Right ventricle myocardium superior (tissue), 1 donor: ENCODE measurements at places on chromosomes 1 and 21. TPM values are rescaled to one million over a fixed set of nuclear protein-coding genes. Genes with fewer than 3 reads are reported as not detected.

DNA sequence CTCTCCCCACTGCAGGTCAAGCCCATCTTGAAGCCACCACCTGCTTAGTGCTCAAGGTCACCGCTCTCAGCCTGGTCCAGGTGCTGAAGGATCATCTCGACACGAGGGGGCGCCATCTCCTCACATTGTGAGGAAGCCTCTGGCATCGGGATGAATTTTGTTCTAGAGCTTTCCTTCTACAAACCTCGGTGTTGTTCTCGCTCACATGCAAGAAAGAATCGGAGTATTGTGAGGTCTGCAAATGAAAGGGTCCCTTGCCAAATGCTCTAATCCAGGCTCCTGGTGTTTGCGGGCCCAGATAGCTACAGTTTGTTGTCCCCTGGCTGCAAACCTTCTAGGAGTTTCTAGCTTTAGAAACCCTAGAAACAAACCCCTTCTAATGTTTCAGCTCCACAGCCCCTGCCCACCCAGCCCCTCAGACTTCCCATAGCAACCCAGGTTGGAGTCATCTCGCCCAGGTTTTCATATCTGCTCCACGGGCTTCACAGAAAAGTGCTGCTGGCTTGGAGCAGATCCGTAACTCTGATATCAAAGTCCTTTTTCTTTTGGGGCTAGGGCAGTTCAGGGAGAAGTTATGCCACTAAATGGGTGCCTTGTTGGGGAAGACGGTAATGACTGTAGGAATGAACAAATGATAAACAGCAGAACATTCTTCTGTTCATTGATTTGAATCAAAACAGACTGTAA is 8.6 kb upstream of the ATP5PO start:
- peak; percentile 92 for DNase-seq

GRCh38 chr1:119108988-119109387 is 31.5 kb downstream of the WARS2 start:
- no peak for DNase-seq

DNA sequence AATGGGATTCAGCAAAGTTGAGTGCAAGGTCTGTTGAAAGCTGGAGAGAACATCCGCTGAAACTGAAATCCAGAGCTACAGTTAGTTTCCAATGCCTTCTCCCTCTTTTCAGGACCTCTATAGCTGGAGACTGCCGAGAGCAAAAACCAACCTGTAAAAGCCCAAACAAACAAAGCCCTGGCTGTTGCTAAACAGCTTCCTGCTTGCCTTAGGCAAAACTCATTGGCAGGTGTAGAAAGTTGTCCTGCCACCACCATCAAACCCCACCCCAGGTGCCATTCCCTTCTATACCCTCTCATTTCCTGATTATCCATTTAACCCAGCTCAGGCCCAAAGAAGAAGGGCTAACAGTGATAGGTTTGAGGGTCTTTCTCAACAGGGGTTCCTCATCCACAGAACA is 24.7 kb downstream of the SCYL3 start:
- DNase-seq = no peak

DNA sequence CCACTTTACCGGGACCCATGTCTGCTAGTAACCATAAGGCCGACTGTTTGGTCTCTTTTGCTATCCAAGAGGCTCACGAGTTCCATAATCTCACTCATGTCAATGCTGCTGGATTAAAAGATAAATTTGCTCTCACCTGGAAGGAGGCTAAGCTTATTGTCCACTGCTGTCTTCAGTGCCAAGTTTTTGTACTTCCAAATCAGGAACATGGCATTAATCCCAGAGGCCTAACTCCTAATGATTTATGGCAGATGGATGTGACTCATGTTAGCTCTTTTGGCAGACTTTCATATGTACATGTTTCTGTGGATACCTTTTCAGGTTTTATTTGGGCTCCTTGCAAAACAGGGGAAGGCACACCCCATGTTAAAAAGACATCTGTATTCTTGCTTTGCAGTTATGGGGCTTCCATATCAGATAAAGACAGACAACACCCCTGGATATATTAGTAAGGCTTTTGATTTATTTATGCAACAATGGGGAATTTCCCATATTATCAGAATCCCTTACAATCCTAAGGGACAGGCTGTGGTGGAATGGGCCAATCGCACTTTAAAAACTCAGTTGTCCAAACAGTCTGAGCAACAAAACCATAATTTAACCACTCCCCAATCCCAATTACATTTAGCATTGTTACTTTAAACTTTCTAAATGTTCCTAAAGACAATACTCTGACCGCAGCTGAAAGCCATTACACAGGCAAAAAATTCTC is 162.7 kb downstream of the IER5 start:
- DNase-seq = no peak

DNA sequence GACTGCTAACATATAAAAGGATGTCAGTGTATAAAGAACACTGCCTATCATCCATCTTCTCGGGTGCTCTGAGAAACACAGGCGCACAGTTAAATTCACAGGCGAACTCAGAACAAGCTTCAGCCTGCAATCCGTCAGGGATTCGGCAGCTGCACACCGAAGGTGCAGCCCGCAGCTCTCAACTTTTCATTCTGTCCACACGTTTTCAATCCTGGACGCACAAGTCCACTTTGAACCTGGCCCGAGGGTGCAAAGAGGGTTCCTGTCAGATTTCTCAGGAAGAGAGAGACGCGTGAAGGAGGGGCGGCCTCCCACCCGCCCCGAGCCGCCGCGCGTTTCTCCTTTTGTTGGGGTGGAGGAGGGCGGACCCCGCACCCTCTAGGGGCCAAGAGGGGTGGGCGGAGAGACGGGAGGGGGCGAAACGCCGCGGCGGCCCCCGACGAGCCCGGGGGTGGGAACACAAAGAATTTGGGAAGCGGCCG is 724 bp downstream of the DOCK7 start:
- DNase-seq = peak; percentile 55

GRCh38 chr21:15894596-15894995 is 164.8 kb downstream of the USP25 start:
- DNase-seq = no peak

DNA sequence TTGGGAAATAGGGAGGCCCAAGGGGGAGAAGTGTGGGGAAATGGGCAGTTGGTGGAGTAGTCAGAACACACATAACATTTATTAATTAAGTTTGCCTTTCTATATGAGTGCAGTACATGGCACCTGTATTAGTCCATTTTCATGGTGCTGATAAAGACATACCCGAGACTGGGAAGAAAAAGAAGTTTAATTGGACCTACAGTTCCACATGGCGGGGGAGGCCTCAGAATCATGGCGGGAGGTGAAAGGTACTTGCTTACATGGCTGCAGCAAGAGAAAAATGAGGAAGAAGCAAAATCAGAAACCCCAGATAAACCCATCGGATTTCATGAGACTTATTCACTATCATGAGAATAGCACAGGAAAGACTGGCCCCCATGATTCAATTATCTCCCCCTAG is 1.6 kb upstream of the SLC35A3 start:
- no peak for DNase-seq

GRCh38 chr21:37751268-37751975 is 164.8 kb downstream of the KCNJ6 start:
- DNase-seq = no peak

GRCh38 chr1:148307583-148308185 is 155.6 kb upstream of the NBPF11 start:
- no peak for DNase-seq

DNA sequence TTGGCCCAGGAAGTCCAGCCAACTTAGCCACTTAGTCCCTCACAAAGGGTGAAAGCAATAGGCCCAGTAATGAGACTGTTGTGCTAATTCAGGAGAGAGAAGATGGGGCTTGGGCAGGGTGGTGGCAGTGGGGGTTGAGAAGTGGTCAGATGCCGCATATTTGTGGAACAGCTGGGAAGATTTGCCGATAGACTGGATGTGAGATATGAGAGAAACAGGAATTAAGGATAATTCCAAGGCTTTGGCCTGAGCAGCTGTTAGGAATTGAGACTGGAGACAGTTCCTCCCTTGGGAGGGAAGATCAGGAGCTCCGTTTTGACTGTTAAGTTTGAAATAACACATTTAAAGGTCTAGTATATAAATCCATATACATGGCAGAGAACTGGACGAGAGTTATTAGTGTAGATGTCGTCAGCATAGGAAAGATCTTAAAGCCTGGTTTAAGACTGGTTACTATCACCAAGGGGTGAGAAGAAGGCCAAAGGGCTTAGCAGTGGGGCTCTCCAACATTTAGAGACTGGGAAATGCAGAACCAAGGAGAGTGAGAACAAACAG is 323.7 kb upstream of the FAM78B start:
- DNase-seq = no peak

GRCh38 chr1:204146965-204147364 is 4.9 kb downstream of the ETNK2 start:
- no peak for DNase-seq

DNA sequence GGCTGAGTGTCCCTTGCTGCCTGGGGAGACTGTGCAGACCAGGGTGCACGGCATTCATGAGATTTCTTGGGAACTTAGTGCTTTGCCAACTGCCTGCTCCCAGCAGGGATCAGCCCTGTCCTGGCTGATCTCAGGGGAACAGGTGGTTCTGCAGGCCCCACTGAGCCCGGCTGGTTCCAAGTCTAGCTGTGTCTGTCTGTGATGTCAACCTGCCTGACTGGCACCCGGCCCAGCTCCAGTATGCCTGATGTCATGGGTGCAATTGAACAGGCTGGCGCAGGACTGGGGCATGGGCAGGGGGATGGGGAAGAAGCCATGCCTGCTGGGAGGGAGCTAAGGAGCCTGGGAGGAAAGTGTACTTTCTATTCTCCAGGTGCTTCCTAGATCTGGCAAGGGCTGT is 227.1 kb downstream of the GRIK3 start:
- DNase-seq = no peak

DNA sequence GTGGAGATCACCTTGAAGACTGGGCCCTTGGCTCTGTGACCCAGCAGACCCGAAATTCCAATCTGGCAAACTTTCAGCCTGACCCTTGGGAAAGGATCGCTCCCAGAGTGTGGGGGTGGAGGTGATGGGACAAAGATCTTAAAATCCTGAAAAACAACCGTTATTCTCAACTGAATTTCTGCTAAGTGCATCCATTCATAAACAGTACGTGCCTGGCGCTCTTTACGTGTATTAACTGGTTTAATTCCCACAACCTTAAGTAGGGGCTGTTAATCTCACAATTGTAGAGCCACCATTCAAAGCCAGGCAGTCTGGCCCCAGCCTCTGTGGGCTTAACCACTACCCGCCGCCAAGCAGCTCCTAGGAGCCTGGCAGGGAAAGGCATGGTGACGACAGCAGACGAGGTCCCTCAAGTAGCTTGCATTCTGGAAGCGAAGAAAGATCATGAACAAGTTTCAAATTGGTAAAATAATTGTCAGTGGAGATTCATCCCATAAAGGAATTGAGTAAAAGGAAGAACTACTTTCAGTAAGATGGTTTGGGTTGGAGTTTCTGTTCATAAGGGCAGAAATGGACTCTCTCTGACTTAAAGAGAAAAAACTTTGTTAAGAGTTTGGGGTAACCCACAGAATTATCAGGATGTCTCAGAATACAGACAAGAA is 11.4 kb upstream of the RGS16 start:
- DNase-seq = peak; percentile 78

DNA sequence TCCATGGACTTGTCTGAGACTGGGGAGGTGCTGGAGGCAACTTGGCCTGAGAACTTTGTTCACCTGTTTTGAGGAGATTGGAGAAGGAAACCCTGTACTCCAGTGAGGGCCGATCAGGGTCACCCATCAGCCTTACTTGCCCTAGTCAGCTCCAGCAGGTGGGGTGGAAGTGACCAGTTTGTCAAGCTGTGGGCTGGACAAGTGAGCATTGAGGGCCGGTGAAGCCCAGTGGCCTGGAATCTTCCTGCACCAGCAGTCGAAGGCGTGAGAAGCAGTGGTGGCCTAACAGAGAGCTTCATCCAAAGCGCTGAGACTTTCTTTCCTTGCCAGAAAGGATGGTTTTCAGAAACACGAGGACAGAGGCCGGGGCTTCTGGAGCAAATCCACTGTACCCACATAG is 9.6 kb downstream of the SLC37A1 start:
- no peak for DNase-seq

- DNase-seq = no peak
Observed at GRCh38 chr21:38171723-38172344, 85.0 kb upstream of the KCNJ15 start.

DNA sequence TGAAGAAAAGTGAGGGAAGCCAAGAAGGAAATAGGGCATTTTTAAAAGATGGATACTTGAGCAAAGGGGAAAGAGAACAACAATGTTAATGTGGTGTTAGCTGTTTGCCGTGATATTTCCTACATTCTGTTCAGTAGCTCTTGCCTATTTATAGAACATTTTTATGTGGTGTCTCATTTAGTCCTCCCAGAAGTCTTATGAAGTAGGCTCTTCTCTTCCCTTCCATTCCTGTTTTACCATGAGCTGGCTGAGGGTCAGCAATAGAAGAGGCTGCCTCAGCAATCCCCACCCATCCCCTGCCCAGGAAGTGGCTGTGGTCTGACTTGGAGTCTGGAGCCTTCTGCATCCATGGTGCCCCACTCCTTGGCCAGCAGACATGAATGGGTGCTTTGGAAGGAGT is 60.1 kb downstream of the KIAA0040 start:
- no peak for DNase-seq

ASB17 gene
- total RNA-seq = not detected

GBP5 gene
- total RNA-seq = 1.7 TPM

ZNF684 gene
- 8.3 TPM for total RNA-seq

ZFP69B gene
- 1.3 TPM for total RNA-seq

KRTAP19-3 gene
- not detected for total RNA-seq

IRF2BP2 gene
- 119 TPM for total RNA-seq
